ENCODE measurements at places on chromosomes 5 and 9.

- DNase-seq = peak; percentile 38
Observed at GRCh38 chr5:109865637-109866036, 175.9 kb downstream of the MAN2A1 start.

DNA sequence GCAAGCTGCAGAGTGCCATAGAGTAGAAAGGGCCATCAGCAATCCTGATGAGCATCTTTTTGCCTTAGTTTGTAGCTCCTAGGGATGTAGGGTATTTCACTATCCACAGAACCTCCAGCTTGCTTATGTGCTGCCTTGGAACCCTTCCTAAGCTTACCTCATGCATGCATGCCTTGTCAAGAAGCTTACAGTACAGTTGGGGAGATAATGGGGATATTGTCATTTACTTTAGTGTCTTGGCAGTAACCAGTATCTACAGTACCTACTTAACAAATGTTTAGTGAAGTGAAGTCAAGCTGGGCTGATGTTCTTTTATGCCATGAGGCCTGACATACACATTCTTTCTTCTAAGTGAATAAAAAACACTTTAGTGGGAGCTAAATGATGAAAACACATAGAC is 164.6 kb upstream of the PPP1R2B start:
- no peak for DNase-seq

DNA sequence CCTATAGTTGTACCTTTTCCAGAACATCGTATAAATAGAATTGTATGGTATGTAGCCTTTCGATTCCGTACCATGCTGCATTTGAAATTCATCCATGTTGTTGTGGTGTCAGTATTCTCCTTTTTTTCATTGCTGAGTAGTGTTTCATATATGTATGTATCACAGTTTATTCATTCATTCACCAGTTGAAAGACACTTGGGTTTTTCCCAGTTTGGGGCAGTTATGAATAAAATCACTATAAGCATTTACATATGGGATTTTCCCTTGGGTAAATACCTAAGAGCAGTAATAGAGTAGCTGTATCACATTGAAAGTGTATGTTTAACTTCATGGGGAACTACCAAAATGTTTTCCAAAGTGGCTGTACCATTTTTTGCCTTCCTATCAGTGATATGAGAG is 16.1 kb upstream of the FKTN start:
- DNase-seq = no peak

DNA sequence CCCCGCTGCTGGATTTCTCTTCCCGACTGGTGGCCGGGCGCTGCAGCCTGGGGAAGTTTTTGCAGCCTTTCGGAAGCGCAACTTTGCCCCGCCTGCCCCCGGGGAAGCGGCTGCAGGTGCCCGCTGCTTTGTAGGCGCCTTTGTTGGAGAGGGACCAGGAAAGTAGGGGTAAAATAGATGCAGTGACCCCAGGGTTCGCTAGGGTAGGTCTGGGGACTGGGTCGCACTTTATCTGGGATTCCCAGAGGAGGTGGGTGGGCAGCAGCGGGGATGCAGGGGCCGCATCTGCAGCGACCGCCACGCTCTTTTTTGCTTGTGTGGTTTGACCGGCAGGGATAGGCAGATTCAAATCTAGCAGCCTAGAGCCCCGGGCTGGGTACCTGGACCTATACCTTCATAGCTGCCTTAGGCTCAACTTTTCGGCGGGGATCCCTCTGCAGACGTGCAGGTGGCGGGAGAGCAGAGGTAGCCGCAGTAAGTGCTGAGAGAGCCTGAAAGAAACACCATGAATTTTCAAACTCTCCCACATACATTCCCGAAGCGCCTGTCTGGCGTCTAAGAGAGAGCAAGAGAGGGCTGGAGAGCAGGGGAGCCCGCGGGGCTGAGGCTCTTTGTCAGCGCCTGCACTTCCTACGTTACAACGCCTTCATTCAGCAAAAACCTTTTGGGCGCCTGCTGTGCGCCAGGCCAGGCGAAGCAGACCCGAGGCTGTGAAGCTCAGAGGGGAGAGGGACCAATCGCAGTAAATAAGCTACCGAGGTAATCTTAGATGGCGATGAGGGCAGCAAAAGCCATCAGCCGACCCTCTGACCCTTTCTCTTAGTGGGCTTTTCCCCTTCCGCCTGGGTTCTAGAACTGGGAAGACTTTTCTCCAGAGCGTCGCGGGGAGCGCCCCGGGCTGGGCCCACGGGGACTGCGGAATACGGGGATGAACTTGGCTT is 642 bp downstream of the SV2C start:
- no peak for DNase-seq

DNA sequence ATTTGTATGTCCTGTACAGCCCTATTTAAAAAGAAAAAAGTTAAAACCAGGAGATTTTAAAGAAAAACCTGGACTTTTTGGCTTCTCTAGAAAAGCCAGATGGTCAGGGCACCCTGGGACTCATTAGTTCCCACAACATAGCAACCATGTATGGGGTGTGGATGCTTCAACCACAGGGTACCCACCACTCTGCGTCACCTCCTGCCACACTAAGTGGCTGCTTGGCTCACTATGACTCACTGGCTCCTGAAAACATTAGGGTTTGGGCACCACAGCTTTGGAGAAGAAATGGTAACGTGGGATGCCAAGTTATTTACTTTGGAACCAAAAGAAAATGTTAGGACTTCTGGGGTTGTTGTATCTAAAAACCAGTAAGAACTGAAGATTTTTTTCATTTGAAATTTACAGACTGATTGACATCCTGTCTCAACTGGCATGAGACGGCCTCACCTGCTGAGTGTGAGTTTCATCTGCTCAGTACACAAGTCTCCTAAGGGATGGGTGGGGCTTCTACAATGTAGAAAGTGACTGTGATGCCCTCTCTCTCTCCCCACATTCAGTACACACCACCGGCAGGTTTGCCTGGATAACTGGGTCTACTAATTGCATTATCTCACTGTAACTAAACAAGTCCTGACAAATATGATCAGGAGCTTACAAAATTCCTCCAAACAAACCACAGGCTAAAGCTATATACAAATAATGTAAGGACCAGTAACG is 103.9 kb downstream of the ESM1 start:
- DNase-seq = no peak

DNA sequence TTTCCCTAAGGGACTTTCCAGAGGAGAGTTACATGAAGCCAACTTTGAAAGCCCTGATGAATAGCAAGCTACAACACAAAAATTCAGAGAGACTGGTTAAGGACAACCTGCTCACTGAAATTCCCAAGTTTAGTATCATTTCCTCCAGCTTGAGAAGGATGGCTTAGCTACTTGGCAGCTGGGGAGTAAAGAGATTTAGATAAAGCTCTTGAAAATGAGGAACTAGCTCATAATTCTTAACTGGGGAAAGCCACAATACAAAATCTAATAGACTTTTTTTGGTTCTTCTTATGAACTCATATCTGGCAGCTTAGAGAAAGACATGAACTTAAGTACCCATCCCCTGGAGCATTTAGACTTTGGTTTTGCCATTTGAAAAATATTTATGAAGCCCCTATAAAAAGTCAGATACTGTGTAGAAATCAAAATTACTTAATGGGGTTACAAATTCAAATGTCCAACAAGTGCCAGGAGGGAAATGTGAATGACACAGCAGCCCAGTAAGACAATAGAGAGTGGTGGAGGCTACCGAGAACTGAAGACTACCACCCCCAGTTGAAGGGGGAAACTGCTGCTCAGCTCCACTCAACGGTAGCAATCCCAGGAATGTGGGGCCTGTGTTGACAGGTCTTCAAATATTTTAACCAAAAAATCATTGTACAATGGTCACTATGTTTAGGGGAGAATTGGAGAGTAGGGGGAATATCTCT is 79.4 kb upstream of the ADRB2 start:
- DNase-seq = no peak

GRCh38 chr5:181167814-181168488 is 20.6 kb downstream of the OR2V2 start:
- DNase-seq = no peak

- DNase-seq = peak; percentile 23
Observed at GRCh38 chr5:122515709-122516431, 203.8 kb downstream of the SNCAIP start.

DNA sequence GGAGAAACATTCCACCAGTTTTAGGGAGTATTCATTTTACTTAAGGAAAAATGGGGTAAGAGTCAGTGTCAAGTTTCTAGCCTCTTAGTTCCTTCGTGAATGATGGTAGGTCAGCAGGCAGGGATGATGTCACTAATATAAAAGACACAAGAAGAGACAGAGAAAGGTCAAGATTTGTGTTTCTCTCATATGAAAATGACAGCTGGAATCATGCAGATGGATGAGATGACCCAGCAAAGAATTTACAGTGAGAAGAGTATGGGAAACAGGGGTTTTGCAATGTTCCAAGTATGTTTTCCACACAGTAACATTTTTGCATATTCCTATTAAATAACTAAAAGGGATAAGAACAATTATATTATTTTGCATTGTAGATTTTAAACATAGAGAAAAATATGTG is 749.6 kb upstream of the DMAC1 start:
- DNase-seq = no peak

DNA sequence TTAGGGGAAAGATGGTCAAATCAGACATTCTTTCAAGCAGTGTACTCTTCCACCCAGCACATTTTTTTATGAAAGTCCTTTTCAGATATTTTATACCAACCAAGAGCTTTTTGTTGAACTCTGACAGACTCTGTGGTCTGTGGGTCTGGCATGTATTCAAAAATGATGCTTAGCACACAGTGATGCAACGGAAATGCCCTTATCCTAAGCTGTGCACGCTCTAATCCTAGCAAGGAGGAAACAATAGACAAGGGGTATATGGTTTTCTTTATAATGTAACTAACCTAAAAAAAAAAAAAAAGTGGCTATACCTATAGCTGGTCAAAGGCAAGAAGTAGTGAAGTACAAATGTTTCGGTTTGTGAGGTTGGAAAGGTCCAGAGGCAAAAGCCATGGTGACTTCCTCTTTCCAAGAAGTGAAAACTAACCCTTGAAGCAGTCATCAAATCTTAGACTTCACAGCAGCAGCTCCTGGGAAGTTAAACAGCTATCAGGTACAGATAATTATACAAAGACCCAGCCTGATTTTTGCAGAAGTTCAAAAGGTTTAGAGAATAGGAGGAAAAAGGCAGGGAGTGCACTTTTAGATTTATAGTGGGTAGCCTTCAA is 82.5 kb downstream of the SEMA6A start:
- DNase-seq = peak; percentile 9

DNA sequence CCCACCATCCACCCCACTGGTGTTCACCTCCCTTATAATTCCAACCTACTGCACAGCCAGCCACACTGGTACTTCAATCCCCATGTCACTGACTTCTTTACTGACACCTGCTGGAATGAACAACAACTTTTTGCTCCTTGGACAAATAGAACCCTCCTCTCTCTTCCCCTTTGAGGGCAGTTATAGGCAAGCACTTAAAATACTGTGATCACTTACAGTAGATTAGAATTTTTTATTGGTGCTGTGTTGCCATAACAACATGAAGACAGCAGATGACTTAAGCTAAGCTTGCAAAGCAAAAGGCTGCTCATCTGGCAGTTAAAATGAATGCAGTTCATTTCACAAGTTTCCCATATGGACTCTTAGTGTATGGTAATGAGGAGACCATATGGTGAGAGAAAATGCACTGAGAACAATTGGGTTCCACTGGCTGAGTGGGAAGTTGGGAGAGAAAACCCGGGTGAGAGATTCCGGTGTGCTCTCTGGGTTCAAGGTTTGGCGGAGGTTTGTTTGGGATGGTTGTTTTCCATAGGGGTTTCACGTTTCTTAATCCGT is 374.3 kb downstream of the EBF1 start:
- no peak for DNase-seq

DNA sequence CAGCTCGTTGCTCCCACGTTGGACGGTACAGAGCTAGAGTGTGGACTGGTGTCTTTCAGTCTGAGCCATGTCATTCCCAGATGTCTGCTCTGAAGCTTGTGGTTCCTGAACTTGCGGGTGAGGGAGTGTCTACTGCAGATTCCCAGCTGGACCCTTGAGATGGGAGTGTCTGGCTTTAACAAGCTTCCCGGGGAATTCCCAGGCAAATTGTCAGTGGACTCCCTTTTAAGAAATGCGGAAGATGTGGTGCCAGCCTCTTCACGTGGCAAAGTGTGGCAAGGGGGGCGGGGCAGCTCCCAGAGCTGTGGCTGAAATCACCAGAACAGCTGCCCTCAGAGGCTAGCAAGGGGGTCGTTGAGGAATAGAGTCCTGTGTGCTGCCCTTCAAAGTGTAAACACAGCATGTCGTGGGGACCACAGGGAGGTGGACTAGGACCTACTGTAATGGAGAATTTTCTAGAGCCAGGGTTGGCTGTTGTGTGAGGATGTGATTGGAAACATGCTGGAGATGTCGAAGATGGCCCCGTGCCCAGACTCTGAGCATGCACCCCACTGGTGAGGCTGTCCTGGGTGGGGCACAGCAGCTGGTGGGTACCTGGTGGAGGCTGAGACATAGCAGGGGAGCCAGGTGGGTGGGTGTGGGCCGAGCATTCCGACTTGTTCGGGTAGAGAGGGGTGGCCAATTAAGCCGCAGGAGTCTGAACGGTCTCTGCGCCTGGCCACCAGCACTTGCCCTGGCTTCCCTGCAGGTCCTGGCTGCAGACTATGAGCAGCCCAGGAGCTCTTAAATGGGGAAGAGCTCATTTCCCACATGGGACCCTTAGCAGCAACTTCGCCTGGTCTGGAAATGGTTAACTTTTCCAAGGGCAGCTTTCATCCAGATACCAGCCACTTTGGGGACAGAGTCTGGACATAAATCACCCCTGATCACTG is 37.4 kb downstream of the PRRX2 start:
- peak; percentile 62 for DNase-seq

DNA sequence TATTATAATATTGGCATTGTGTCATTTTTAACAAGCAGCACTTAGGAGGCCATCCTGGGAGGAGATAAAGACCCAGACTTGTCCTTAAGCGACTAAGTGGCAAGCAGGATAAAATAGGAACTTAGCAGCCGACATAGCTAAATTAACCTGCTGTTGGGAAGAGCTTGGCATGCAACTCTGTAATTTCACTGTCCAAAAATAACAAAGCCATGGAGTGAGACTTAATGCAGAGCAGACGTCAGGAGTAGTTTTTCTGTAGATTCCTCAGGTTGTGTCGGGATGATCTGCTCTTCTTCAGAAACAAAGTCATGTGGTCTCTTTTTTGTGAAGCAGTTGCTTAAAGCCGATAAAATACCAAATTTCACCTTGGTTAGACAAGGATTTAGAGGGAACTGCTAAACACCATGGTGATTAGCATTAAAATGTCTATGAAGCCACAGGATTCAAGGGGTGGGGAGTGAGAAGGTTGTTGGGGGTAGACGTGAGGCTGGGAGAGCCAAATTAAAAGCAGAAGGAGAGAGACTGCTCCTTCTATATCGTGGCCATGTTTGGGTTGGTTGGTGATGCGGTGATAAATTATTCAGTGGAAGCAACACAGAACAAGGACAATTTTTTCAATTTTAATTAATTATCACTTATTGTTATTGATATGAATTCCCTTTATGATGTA is 303.0 kb downstream of the CSNK1G3 start:
- DNase-seq = no peak

GRCh38 chr5:112663146-112663545 is 74.5 kb upstream of the APC start:
- DNase-seq = no peak

DNA sequence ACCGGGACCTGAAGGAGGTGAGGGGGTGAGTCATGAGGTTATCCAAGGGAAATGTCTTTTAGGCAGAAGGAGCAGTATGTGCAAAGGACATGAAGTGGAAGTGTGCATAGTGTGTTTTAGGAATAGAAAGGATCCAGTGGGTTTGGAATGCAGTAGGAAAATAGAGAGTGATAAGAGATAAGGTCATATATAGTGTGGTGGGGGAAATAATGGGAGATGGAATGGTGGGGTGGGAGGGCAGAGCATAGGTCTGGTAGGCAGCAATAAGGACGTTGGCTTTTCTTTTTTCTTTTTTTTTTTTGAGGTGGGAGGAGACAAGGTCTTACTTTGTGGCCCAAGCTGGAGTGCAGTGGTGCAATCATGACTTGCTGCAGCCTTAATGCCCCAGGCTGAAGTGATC is 17.8 kb downstream of the SNX24 start:
- no peak for DNase-seq

Measured in H54 (cell line).